ENCODE measurements at places on chromosomes 7 and 10.

DNA sequence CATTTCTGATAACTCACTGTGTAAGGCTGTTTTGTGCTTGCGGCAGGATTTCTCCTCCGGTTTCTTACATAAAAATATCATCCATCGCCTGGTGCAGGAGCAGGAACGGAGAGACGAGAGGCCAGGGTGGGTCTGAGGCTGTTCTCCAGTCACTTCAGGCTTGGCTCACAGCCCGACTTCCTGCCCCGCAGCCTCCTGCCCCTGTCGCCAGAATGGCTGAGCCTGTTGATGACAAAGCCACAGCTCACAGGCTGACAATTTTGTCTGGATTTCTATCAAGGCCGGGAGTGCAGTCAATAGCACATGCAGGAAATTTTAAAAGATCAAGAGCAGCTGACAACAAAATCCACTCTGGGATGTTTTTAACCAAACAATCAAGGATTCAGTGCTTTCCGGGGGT, 229.7 kb upstream of the ZNF32 start:
- DNase-seq: no peak

- DNase-seq: no peak
These were observed 10.6 kb downstream of the DBF4 start for GRCh38 chr7:87886875-87887274.

DNA sequence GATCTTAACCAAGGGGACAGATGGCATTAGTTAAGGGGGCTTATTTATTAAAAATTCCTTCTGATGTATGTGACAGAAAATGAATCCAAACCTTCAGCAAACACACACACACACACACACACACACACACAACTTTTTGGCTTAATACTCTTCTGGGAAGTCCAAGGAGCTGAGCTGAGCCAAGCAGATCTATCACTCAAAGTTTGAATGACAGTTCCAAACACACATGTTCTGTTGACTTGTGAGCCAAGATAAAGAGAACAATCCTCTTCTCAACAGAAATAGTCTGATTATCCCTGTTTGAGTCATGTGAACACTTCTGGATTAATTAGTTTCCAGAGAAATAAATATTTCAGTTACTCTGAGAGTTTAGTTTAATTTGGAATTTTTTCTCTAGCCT, 31.5 kb downstream of the KBTBD2 start:
- DNase-seq: no peak

GRCh38 chr10:123395906-123396305, 241.7 kb downstream of the BUB3 start:
- DNase-seq: no peak

GRCh38 chr7:3436746-3437145, 135.7 kb downstream of the SDK1 start:
- DNase-seq: no peak

GRCh38 chr10:120181154-120181553, 275.9 kb upstream of the PLPP4 start:
- no peak for DNase-seq

- DNase-seq: no peak
These were observed 96.4 kb upstream of the MDFIC start for GRCh38 chr7:114825423-114825951.

DNA sequence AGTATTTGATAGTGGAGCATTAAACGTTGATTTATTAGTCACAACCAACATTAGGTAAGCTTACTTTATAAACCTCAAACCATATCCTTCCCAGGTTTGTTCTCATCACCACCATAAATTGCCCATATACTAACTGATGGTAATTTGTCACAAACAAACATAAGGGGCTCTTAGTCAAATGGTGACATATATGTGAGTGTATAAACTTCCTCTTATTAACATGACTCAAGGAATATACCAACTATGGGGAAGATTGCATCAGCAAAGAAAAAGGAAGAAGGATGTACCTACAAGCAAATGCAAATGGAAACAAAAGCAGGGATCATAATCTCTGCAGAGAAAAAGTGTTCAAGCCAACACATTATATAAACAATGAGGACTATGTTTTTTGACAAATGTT, 418.2 kb upstream of the AKR1E2 start:
- DNase-seq: no peak

DNA sequence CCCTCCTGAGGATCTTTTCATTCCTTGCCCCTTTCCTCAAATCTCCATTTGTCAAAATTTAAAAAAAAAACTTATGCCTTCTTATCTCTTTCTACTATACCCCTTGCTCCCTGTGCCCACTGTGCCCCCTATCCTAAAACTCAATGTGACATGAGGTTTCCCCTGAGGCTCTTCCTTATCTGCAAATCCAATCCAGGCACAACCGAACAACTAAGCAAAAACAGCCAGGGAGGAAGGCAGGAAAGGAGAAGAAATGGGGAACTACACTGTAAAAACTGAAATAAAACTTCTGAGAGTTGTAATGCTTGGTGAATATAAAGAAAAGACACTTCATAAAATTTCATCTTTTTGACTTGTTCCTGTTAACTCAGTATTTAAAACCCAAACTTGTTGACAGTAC, 54.2 kb downstream of the CRPPA start:
- DNase-seq: no peak

Data from stimulated activated CD8-positive, alpha-beta memory T cell treated with anti-CD3 and anti-CD28 coated beads, Interleukin-15, amount 100 ng/mL, for 24 hours (primary cell).